ENCODE measurements at places on chromosomes 12 and 14.

DNA sequence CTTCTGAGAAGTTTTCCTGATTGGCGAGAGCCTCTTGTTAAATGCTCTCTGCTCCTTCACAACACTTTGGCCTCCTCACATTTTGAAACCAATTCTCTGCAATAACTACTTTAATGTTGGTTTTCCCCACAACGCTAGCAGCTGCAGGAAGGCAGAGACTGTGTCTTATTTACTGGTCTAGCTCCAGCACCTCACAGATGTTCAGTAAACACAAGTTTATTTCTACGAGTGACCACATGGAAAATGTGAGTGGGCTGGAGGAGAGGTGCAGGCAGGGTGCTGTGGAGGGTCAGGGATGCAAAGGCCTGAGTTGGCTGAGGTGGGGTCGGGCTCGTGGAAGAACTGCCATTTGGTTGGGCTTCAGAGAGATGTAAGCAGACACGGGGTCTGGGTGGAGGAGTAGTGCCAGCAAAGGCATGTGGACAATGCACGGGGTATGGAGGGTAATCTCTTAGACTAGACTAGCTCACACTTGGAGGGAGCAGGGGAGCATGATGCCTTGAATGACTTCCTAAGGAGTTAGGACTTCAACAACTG, 117.4 kb upstream of the RTL1 start:
- DNase-seq: no peak

- DNase-seq: no peak
Observed at GRCh38 chr14:98183556-98183955, 1088.4 kb downstream of the BCL11B start.

- DNase-seq: no peak
Observed at GRCh38 chr14:63492391-63492790, 50.8 kb downstream of the PPP2R5E start.

DNA sequence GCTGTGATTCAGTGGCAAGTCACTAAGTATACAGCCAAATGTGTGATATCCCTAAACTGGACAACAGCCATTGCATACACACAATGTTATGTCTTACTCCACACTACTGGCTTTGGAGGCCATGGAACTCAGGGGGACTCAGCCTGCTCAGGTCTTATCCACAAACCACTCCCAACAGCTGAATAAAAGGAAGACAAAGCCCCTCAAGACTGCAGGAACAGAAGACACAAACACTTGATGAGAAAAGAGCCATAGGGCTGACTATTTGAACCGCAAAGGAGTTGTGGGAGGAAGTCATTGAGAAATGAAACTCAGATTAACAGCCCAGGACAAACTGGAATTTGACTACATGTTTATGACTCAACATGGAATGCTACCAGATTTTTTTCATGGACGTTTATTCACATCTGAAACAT, 40.9 kb downstream of the PTGER2 start:
- DNase-seq: no peak

GRCh38 chr12:14239935-14240872, 125.3 kb upstream of the ATF7IP start:
- no peak for DNase-seq

GRCh38 chr14:64502887-64503433, 678 bp downstream of the ZBTB25 start:
- no peak for DNase-seq

DNA sequence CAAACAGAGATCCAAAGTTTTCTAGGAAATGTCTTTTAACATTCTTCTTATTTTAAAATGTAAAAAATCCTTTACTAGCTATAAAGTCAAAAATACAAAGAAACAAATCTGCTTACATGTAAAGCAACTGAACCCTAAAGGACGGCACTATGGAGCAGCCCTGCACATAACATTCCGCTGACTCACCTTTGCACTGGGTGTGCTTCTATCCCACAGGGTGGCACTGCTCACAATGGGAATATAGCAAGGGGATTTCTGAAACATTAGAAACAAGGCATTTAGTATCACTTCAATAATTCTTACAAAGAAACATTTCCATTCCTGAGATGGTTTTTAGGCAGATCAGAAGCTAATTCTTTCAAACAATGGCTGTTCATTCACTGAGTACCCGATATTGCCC, 94.3 kb downstream of the C12orf42 start:
- DNase-seq: no peak

DNA sequence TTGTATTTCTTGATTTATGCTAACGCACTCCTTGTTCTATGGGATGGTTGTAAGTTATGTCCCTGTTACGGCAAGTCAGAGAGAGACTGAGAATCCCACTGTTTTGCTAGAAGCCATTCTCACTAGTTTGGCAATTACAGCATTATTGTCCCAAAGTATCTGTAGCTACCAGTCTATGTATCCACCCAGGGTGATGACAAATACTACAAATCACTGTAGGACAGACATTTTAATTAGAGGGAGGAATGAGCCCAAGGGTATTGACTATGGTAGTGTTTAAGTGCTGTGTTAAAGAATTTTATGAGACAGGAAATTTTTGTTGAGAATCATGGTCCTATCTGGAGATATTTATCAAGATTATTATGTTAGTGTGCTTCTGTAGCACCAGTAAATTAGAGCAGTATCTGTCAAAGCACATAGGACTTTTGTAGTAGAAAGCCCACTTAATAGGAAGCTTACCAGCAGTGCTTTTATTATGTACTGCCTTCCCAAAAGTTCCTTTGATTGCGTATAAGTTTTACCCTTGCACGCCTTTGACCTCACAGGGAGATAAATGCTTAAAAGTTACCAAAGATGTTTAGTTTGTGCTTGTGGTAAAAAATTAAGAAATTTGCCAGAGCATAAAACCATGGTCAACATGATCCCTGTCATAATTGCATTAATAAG, 10.7 kb downstream of the PRKCH start:
- DNase-seq: no peak

GRCh38 chr12:38662829-38663228, 242.6 kb downstream of the CPNE8 start:
- DNase-seq: no peak

- DNase-seq: no peak
Observed at GRCh38 chr12:127240249-127240929, 1026.6 kb upstream of the TMEM132C start.

DNA sequence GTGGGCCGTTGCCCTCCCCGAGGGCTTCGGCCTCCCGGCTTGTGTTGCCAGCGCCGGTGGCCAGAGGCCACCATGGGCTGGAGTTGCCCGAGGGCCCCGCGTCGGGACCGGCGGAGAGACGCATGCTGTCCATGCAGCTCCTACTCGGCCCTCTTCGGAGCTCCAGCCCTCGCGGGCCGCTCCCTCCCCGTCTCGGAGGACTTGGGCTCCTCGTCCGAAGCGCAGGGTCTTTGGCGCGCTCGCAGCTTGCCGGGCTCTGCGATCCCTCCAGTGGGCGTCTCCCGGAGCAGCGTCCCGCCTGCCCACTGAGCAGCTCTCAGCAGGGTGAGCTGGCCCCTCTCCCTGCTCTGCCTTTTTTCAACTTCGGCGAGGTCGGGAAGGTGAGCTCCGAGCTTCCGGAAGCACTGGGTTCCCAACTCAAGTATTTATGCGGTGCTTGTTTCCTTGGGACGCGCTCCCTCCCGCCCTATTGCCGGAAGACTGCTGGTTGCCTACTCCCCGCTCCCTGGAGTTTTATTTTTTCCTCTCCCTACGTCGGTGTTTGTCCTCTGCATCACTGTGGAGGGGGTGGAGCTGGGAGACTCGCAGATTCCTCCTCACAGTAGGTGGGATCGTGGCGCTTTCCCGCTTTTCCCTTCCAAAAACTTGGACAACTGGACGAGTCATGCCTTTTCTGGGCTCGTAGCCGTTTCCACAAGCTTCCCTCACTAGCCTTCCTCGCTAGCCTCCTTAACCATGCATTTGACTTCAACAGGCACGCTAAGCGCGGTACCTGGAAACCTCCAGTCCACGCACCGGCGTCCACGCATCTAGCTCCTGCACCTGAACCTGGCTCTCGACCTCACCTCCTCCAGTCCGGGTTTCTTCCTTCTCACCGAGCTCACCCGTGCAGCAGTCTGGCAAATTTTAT, at the start of gene AVPR1A:
Gene AVPR1A (minus strand): TSS at position 489 of the 910 bp plus-strand sequence. CDS start 365 bp downstream, at position 124.
- DNase-seq: peak; percentile 19

- DNase-seq: no peak
Observed at GRCh38 chr12:124401704-124402221, 106.9 kb downstream of the RFLNA start.

GRCh38 chr12:132075026-132075713, 68.9 kb downstream of the DDX51 start:
- DNase-seq: no peak

GRCh38 chr14:50978888-50979287, 34.6 kb upstream of the PYGL start:
- no peak for DNase-seq

- no peak for DNase-seq
Observed at GRCh38 chr14:89078021-89078795, 253.8 kb downstream of the TTC8 start.

- no peak for DNase-seq
Observed at GRCh38 chr14:94176808-94177207, 2.7 kb downstream of the PPP4R4 start.

DNA sequence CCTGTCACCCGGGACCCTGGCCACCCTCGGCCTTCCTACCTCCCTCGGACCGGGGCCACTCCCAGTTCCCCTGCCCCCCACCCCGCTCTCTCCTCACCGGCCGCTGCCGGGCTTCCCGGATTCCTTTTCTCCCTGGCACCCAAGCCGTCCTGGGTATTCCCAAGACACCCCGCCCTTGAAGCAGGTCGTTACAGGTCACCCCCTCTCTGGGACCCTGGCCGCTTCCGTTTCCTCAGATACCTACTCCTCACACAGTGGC, 493 bp downstream of the NUMB start:
- DNase-seq: no peak

GRCh38 chr12:48866052-48866711, 512 bp upstream of the RND1 start:
- DNase-seq: no peak

- no peak for DNase-seq
Observed at GRCh38 chr12:80938397-80938796, 663 bp upstream of the LIN7A start.

DNA sequence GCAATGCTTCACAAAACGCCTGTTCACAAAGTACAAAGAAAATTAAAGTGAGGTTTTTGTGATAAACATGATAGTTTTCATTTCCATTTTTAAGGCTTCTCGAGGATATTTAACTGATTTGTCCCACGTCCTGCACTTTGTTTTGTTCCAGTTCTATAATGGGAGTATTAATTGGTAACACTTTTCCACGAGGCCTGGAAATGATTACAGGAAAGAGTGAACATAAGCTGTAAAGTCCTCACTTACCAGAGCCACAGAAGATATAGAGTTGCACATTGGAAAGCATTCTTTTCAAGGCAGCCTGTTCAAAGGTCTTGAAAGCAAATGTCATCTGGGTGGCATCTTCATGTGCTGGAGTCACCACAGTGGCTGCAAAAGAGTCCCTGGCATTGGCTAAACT, 1236.6 kb downstream of the BCL11B start:
- DNase-seq: no peak

DNA sequence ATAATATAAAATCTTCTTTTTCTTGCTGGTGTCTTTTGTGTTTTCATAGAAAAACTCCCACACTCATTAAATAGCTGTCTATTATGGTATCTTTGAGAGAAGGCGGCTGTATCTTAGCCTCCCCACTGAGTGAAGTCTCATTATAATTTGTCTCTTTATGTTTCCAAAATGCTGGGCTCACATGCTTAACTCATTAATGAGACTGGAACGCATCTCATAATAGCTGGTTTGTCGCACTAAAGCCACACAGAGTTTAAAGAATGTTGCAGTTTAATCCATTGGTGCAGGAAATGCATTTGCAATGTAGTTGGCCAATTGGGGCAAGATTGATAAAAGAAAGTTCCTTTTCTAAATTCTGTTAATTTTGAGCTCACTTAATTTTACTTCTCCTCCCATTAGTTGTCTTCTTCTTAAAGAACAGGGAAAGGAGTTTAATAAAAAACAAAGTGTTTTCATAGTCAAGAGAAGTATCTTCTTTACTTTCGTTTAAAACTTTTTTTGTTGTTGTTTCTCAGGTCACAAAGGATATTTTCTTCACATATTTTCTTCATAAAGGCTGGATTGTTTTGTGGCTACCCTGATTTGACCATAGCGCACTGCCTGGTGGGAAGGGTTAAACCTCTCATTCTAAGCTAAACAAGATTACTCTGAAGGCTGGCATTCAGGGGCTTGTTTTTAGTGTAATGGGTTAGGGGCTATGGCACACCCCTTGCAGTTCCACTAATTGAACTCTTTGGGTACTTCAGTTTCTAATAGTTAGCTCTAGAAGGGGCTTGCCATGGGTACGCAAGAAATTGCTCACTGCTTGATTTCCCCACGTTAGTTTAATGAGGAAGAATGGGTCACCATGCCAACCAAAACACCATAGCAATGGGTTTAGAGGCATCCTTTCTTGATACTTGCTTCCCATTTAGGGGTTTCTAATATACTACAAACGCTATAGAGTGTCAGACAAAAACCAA, 197.0 kb downstream of the TMTC2 start:
- DNase-seq: no peak

- DNase-seq: peak; percentile 14
Observed at GRCh38 chr12:100826323-100826722, 31.7 kb downstream of the ANO4 start.

GRCh38 chr12:20950248-20950647, 139.7 kb downstream of the SLCO1B3 start:
- DNase-seq: no peak

DNA sequence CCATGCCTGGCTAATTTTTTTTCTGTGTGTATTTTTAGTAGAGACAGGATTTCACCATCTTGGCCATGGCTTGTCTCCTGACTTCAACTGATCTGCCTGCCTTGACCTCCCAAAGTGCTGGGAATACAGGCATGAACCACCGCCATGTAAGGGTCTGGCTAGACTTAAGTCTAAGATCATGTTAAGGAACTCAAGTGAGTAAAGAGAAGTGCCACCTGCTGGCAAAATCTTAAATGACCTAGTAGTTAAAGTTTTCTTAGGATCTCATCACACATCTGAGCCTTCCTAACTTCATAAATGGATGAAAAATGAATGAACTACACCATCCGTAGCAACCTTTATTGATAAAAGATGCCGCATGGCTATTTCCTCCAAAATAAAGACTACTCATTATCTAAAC, 1.7 kb upstream of the C12orf56 start:
- no peak for DNase-seq

DNA sequence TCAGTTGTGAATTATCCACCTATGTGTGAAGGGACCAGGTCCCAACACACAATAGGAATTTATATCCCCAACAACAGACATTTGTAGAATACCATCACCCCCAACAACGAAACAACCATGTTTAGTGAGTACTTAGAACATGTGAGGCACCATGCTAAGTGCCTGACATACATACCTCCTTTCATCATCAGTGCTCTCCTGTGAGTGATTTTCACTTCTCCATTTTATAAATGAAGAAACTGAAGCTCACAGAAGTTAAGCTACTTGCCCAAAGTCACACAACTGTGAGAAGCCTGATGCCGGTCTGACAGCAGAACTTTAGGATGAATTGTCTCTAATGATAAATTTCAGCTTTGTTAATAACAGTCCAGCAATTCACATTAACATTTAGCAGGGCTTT, 35.4 kb downstream of the SPTB start:
- DNase-seq: no peak

- DNase-seq: no peak
Observed at GRCh38 chr12:28034271-28034670, 61.7 kb upstream of the PTHLH start.

- DNase-seq: no peak
Observed at GRCh38 chr12:40011775-40012129, 94.1 kb downstream of the SLC2A13 start.

GRCh38 chr12:116784238-116784612, 46.1 kb downstream of the RNFT2 start:
- DNase-seq: no peak

All from psoas muscle (tissue), 8 donors.